ENCODE measurements at places on chromosomes 7 and 10.

DNA sequence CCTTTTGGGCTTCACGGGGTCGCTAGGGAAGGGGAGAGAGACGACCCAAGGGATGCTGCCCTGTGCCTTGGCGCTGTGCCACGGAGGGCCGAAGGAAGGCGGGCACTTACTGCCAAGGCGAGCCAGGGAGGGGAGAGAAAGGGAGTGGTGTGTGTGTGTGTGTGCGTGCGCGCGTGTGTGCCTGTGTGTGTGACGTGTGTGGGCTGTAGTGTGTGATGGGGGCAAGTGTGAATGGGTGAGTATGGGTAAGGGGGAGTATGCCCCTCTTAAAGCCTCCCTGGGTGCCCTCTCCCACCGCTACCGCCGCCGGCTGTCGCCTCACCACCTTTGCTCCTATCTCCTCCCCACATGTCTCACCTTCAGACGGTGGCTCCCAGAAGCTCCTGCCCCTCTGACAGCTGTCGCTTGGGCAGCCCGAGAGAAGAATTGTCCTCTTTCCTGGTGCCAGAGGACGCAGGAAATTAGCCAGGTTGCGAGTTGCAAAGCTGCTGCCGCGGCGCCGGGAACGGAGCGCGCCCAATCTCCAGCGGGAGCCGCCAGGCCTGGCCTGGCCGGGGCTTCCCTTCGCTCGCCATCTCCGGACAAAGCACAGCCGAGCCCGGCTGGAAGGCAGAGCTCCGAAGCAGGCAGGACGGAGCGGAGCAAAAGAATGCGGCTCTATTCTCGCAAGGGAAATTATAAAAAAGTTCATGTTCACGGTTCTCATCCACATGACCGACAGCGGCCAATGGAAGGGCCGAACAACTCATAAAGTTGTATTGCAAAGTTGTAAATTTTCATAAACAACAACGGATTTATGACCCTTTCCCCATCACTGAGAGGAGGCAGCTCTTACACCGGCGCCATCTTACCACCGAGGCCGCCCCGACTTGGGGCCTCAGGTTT, at the start of gene HOXA3:
HOXA3 (minus strand) TSS at position 653 of the 885 bp plus-strand sequence. CDS start 41,943 bp downstream, outside the sequence.
- no peak for DNase-seq

DNA sequence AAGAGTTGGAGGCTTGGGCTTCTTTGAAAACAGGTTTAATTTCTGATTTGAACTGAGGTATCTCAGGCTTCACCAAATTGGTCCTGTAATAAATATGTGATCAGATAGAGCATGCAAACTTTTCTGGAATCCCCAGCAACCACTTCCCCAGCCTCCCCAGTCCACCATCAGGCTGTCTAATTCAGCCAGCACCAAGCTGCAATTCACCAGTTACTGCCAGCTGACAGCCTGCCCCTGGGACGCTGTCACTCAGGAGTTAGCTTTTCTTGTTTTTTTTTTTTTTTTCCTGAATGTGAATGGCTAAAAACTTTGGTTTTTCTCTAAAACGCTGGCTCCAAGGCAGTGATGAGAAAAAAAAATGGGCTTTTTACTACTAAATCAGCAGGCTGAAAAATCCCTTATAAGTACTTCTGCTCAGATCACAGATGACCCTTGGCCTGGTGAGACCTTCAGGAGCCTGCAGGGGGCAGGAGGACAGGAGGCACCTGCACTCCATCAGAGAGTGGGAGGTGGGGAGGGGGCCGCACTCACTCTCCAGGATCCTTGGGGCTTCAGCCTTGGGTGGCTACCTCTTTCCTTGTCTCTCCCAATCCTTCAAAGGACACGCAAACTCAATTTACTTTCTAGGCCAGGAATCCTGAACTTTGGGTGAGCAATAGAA, 349.4 kb downstream of the GATA3 start:
- no peak for DNase-seq

GRCh38 chr10:125928928-125929585, 32.7 kb downstream of the FANK1 start:
- no peak for DNase-seq

DNA sequence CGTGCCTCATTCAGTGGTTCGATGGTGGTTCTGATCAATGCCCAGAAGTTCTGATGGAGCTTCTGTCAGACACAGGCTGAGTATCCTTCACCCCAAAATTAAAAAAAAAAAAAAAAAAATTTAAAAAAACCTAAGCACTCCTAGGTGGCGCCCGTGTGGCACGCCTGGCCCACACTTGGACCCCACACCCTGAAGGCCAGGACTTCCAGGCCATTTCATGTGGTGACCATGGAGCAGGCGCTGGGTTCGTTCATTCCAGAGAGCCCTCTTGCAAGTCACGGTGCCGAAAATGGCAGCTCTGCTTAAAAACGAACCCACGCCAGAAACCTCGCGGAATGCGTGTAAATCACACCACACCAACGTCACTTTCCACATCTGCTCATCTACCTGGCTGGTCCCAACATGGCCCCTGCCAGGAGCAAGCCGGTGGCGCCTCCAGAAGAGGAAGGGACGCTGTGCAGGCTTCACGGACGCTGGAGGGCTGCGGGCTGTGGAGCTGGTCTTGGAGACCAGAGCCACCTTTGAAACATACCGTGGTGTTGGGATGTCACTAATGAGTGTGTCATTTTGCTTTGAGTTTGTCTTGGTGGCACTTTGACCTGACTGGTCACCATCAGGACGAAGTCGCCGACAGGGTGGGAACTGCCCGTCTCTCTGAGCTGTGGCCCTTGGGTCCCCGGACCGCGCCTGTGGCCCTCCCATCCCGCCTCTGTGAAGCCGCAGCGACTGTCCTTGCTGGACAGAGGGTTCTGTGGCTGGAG, 46.0 kb upstream of the PRKAR1B start:
- DNase-seq, result no peak

DNA sequence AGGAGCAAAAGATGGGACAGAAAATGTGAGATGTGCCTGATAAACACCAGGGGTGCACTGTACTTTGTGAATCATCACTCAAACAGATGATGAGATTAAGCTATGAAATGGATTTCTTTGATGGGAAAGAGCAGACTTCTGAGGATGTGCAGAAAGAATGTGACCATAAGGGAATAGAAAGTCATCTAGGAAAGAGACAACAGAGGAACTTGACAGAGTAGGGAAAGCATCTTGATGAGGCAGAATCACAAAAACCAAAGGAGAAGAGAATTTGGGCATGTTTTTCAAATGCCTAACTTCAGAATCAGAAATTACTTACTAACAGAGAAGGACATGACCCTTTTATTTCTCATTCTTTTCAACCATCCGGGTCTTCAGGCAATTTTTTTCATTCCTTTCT, 82.4 kb upstream of the LRRTM3 start:
- no peak for DNase-seq

DNA sequence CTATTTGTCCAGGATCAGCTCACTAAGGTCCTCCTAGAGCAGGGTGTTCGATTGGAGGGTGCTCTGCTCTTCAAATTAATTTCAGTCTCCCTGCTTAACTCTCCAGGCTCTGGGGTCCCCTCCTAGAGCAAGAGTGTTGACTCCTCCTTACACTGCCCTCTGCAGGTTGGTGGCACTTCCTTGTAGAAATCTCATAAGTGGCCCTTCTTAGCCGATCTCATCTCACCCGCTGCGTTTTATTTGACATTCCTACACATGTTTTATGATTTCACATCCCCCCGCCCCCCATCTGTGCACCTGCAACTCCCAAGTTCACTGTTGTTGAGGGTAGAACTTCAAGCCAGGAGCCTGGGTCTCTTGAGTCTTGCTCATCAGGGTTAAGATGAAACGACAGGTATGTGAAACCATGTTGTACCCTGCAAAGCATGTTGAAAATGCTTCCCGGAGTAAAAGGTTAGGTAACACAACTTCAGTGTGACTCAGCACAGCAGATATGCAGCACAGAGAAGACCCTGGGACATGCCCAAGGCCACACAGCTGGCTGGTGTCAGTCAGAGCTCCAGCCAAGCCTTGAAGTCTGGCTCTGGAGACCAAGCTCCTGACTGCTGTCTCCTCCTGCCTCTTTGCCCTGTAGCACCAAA, 171.2 kb downstream of the PRKAG2 start:
- peak; percentile 97 for DNase-seq
